ENCODE measurements at places on chromosomes 5 and 9.

DNA sequence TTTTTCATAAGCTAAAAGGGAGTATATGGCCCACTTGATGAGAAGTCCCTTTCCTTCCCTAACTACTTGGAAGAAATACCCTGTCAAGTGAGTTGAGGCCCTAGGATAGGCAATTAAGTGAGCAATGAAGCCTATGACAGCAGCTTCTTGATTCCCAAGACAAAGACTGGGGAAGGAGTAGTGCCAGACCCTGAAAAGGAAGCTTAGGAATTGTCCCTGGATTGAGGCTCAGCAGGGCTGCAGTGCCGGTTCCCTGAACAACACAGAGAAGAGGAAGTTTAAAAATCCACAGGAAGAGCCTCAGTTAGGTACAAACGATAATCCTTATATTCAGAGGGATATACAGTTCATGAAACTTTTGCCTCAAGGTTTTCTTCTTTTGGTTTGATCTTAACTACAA is 61.8 kb upstream of the RAD23B start:
- DNase-seq, result no peak

DNA sequence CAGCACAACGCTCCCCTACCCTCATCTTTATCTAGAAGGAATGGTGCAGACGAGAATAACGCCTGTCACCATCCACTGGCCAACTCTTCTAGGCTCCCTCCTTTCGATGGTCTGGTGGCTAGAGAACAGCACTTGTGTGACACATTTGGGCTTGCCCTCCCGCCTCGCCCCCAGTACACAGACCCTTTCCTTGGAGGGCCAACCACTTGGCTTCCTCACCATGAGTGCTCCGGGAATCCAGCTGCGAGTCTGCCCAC is 1.4 kb downstream of the GNAQ start:
- DNase-seq, result peak; percentile 86

DNA sequence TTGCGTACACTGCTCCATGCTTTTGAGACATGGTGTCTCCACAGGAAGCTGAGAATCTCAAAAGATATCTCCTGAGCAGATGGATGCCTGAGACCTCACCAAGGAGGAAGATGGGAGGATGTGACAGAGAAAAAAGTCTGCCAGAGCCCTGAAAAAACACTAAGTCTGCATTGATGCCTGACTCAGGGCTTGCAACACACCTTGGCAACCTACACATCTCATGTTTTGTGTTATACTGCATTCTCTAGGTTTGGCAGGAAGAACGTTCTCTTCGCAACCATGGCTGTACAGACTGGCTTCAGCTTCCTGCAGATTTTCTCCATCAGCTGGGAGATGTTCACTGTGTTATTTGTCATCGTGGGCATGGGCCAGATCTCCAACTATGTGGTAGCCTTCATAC is 19.2 kb downstream of the SLC22A4 start:
- no peak for DNase-seq

GRCh38 chr5:43389679-43390329 is 22.4 kb downstream of the CCL28 start:
- DNase-seq, result peak; percentile 97
